NCI-H187 treated with DMSO at 0.1 percent for 48 hours (cell line): ENCODE measurements at places on chromosomes 5 and 9.
A peak's percentile ranks its signal among the peaks of the same experiment; 100 is the strongest.

- no peak for DNase-seq
These were observed 2.7 kb downstream of the GPX3 start for GRCh38 chr5:151023047-151023615.

- no peak for DNase-seq
These were observed 1.1 kb upstream of the DNAJC21 start for GRCh38 chr5:34928267-34928666.

GRCh38 chr9:82275258-82275927, 286.8 kb downstream of the SPATA31D1 start:
- no peak for DNase-seq

DNA sequence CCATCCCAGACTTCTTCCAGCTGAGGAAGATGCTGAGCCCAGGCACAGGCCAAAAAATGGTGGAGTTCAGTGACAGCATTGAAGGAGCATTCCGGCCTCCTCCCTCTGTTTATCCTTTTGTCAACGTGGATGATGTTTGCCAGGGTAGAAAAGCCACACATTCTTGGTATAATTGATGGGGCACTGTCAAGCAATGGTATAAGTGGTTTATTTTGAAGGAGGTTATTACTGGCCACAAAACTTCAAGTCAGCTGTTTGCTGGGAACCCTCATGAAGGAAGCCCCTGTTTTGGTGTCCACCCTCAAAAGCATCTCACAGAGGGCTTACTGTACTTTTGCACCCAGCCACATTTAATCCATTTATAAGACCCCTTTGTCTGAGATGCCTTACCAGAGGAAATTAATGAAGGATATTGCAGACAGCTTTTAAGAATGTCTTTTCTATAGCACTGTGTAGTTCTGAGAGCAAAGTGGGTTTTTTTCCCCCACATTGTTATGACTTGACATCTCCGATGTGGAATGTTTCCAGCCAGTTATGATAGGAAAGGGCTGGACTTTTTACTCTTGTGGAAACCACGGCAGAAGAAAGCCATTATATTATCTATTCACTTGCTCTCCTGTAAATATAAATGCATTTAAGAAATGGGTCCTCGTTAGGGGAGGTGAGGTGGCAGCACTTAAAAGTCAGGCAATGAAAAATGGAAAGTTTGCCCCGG, 95.5 kb upstream of the SPATA31D4 start:
- no peak for DNase-seq

DNA sequence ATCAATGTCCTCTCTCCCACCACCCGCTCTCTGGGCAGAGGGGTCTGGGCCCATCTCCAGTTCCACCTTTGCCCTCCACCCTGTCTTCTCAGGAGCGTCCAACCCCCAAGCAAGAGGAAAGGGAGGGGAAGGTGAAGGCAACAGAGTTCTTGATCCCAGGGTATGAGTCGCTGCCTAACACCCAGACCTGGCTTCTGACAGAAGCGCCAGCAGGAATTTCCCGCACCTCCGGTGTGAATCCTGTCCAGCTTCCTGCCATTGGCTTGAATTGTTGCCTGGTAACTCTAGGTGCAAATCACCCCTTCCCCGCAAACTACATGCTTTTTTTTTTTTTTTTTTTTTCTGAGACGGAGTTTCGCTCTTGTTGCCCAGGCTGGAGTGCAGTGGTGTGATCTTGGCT, 84.2 kb upstream of the IER5L start:
- no peak for DNase-seq

GRCh38 chr9:92488681-92489550, 6.6 kb upstream of the ASPN start:
- no peak for DNase-seq

DNA sequence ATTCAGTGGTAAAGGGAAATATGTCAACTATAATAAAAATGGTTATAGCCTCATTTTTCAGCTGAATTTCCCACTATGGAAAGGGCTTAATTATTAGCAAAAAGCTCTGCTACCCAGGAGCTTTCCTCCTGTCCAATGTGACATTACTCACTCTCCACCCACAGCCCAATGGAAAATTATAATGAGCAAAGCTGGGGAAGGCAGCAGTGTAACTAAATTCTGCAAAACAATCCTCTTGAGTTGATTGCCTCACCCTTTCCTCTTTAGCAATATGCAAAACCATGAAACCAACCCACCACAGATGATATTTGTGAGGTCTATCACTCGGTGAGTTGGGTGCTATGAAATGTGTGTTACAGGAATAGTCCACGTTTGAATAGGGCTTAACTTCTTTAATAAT, 14.0 kb upstream of the PLPPR1 start:
- no peak for DNase-seq

- no peak for DNase-seq
These were observed 13.8 kb upstream of the CLIC3 start for GRCh38 chr9:137009938-137010732.

- no peak for DNase-seq
These were observed 131.1 kb downstream of the RMI1 start for GRCh38 chr9:84111726-84112125.

- DNase-seq: peak; percentile 39
These were observed 30.9 kb upstream of the WWC1 start for GRCh38 chr5:168260353-168261226.

- no peak for DNase-seq
These were observed 82.4 kb downstream of the ZNF354C start for GRCh38 chr5:179142434-179143198.

- DNase-seq: no peak
These were observed 63.6 kb downstream of the NIPBL start for GRCh38 chr5:36939969-36940858.

DNA sequence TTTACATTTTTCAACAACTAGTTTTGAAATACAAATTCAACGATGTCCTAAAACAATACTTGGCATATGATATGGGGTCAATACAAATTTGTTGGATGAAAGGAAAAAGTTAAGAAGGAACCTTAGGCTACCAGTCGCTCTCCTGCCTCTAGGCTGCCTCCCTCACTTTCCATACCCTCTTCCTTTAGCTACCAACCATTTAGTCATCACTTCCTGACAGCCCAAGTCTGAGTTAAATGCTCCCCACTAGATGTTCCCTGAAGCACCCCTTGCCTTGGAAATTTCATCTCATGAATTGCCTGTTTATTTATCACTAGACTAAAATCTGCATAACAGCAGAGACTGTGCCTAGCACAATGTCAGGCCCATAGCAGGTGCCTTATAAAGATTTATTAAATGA, 2.7 kb upstream of the LARS1 start:
- DNase-seq: no peak

DNA sequence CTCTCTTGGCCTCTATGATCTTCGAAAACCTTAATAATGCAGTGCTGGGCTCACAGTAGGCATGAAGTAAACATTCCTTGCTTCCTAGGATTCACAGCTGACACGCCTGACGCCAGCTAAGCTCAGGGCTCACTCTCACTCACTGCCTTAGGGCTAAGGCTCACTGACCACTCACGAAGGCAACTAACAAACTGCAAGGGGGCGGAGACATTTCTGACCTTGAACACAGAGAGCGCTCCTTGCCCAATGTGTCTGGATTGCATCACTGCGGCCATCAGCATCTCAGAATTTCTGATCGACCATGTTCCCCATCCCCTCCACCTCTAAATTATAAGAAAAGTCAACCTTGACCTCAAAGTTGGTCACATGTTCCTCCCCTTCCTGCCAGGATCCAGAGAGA, 372.6 kb downstream of the EBF1 start:
- no peak for DNase-seq

DNA sequence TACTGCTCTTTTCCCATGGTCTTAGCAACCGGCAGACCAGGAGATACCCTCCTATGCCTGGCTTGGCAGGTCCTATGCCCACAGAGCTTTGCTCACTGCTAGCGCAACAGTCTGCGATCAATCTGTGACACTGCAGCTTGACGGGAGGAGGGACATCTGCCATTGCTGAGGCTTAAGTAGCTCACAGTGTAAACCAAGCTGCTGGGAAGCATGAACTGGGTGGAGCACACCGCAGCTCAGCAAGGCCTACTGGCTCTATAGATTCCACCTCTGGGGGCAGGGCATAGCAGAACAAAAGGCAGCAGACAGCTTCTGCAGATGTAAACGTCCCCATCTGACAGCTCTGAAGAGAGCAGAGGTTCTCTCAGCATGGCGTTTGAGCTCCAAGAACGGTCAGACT, 40.4 kb downstream of the MCTP1 start:
- no peak for DNase-seq

DNA sequence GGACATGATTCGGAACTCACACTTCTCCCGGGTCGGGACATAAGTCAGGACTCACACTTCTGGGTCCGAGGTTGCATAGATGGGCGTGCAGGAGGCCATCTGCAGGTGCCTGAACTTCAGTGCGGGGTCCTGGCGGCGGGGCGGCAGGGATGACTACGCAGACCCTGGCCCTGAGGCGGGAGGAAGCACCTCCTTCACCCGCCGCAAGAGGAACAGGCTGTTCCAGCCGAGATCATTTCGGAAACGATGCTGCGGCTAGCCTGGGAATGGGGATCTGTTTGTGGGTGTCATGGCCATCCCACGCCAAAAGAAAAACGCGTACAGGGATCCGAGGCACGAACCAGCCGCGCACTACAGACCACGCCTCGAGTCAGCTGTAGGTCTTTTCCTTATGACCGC, 196.6 kb downstream of the TTLL11 start:
- DNase-seq: no peak

DNA sequence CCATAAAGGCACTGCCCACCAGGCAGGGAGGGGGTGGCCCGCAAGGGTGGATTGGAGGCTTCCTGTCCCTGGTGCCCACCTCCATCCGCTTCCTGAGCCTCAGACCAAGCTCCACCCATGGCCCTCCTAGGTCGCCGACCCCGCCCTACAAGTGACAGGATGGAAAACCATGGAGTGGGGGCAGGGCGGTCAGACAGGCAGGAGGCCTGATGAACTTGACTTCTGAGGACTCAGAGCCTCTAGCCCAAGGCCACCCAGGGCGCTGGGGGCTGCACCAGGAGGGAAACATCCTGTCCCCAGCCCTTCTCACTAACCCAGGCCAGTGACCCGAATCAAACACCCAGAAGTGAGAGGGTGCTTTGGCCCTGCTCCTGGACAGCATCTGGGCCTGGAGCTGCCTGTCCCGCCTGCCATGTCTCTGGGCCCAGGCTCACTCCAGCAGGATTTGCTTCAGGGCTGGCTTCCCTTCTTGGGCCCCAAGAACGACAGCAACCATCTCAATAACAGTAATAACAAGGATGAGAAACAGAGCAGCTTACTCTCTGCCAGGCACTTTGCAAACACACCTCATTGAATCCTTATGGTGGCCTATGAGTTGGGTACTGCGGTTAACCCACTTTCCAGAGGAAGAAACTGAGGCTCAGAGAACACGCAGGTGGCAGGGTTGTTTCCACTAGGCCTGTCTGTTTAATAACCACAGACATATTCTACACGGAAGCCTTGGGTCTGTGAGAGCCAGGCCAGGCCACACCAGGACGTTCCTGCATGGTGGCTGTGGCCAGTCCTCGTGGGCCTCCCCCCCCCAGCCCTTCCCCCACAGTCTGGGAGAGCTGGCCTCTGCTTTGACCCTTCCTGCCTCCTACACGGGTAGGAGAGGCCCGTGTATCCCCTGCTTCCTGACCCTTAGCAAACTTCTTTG, 4.4 kb upstream of the ST6GALNAC6 start:
- no peak for DNase-seq

- DNase-seq: no peak
These were observed 5.5 kb upstream of the CEP120 start for GRCh38 chr5:123428521-123429220.

GRCh38 chr5:178376921-178377582, 144.4 kb upstream of the PHYKPL start:
- no peak for DNase-seq

GRCh38 chr9:127273326-127273725, 8.8 kb downstream of the GARNL3 start:
- DNase-seq: no peak

- DNase-seq: no peak
These were observed 16.6 kb downstream of the PTGR1 start for GRCh38 chr9:111582888-111583287.

- DNase-seq: no peak
These were observed 46.3 kb downstream of the DENND1A start for GRCh38 chr9:123883634-123884033.

DNA sequence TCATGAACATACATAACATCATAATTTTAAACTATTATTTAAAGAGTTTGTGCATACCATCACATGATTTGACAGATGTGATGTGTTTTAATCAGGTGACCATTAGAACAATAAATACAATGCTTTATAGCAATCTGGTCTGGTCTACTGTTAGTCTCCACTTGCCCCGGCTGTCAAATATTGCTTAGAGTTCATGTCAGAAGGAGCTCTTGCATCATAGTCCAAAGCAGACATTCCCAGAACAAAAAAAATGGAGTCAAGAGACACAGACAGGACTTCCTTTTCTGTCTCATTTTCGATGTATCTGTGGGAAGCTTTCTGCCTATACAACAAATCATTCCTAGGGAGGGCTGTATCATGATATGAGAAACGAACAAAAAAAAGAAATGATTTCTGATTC, 979.2 kb upstream of the WWC1 start:
- no peak for DNase-seq

GRCh38 chr9:84340535-84340934, at the start of gene SLC28A3:
SLC28A3 (minus strand) TSS chr9:84340758; CDS start chr9:84340633, 125 bp downstream.
- DNase-seq: no peak

- no peak for DNase-seq
These were observed 232.7 kb upstream of the ACTBL2 start for GRCh38 chr5:57715296-57715695.

- no peak for DNase-seq
These were observed 71.1 kb upstream of the IL17B start for GRCh38 chr5:149450199-149450598.

GRCh38 chr5:41148448-41148847, 64.9 kb downstream of the C6 start:
- no peak for DNase-seq

- no peak for DNase-seq
These were observed 49.9 kb downstream of the SHB start for GRCh38 chr9:38018958-38019602.

GRCh38 chr5:88761269-88761850, 121.6 kb downstream of the MEF2C start:
- DNase-seq: no peak

DNA sequence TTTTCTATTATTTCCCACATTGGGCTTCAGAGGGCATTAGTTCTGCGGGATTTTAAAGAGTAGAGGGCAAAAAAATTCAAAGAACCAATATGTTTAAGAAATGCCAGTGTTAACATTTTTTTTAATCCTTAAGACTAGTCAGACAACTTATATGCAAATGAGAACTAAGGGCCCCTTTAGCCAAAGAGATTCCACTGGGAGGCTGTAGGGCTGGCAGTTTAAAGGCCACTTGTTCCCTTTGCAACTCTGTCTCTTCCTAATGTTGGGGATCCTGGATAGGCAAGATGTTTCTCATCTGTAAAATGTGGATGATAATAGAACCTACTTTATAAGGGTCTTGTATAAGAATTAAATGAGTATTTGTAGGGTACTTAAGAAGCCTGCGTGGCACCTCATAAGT, 1395.9 kb downstream of the PTPRD start:
- no peak for DNase-seq

- no peak for DNase-seq
These were observed 345.0 kb downstream of the TLE1 start for GRCh38 chr9:81344366-81344765.

GRCh38 chr5:81687292-81687691, 63.6 kb downstream of the SSBP2 start:
- DNase-seq: no peak

- peak; percentile 1 for DNase-seq
These were observed 18.7 kb upstream of the PTPDC1 start for GRCh38 chr9:94065535-94065961.
